ENCODE measurements at places on chromosomes 13 and 19.

DNA sequence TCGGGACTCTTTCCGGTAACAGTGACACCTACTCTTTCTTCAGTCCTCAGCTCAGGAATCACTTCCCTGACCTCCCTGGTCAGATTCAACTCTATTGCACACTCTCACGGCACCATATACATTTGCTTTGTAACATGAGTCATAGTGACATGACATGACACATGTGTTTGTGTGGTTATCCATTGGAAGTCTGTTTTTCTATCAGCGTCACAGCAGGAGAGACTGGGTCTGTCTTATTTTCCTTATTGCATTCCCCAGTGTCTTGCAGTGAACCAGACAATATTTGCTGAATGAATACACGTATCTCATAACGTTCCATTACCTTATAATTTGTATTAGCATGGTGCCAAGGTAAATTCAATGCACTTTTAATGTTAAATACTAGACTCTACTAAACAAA lies 102.0 kb downstream of the DCLK1 start:
- no peak for DNase-seq

DNA sequence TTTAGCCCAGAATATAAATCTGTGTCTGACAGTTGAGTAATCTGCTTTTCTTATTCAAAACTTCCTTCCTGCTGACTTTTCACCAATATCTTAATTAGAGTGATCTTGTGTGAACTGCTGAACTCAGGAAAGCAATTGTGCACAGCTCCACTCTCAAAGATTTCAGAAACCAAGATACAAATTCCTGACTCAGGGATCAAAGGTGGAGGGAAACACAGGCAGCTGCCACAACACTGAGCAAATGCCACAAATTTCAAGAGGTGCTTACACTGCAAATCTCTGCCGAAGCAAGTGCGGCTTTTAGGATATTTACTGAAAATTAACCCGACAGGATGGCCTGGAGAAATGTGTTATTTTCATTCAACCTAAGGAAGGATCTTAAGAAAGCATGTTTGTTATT lies 111.4 kb downstream of the STOML3 start:
- DNase-seq: no peak

DNA sequence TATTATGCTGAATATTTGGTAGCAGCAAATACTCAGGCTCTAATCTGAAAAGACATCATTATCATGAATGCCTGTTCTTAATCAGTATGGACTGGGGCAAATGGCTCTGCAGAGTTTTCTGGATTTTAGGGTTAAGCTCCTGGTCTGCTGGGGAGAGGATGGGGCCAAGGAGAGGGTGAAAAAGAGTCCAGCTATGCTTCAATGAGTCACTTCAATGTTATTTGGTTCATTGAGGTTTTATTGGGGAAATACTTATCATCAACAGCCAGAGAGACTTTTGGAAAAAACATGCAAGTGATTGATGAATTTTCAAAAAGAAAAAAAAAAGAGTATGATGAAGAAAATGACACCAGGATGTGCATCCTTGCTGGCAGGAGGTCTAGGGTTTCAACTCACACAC lies 278.3 kb downstream of the UQCRFS1 start:
- no peak for DNase-seq

- no peak for DNase-seq
Observed at GRCh38 chr13:31267126-31267784, 67.5 kb downstream of the B3GLCT start.

GRCh38 chr19:21749090-21749489 lies 18.3 kb downstream of the ZNF100 start:
- DNase-seq: no peak

DNA sequence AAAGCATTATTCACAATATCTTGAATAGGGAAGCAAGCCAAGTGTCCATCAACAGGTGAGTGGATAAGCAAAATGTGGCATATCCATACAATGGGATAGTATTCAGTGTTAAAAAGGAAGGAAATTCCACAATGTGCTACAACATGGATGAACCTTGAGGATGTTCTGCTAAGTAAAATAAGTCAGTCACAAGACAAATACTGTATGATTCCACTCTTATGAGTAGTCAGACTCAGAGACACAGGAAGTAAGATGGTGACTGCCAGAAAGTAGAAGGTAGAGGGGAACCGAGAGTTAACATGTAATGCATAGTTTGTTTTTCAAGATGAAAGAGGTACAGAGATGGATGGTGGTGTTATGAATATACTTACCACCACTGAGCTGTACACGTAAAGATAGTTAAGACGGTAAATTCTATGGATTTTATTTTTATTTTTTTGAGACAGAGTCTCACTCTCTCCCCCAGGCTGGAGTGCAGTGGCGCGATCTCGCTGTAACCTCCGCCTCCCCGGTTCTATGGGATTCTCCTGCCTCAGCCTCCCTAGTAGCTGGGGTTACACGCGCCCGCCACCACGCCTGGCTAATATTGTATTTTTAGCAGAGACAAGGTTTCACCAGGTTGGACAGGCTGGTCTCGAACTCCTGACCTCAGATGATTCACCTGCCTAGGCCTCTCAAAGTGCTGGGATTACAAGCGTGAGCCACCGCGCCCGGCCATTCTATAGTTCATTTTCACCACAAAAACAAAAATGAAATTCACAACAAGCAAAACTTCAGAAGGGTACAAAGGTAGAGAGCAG lies 1.0 kb upstream of the CHAMP1 start:
- DNase-seq: no peak

- DNase-seq: no peak
Observed at GRCh38 chr13:23460921-23461320, 27.4 kb upstream of the SACS start.

GRCh38 chr13:98511435-98511834 lies 65.5 kb downstream of the STK24 start:
- no peak for DNase-seq

- DNase-seq: no peak
Observed at GRCh38 chr13:105957769-105958438, 577.6 kb downstream of the EFNB2 start.

DNA sequence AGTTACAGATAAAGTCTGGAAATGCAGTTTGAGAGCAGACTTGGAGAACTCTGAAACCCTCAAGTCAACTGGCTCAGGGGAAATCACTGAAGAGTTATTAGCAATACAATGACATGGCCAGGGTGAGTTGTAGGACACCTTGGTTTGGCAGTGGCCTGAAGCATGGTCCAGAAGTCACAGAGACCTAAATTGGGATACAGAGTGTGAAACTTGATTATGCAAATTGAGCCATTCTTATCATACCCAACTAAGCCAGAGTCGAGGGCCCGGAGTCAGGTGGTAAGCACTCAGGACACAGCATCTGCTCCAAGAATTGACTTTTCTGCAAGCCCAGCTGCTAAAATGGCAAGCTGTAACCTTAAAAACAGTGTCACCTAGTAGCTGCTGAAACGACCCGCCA lies 224.5 kb downstream of the DCLK1 start:
- peak; percentile 50 for DNase-seq

DNA sequence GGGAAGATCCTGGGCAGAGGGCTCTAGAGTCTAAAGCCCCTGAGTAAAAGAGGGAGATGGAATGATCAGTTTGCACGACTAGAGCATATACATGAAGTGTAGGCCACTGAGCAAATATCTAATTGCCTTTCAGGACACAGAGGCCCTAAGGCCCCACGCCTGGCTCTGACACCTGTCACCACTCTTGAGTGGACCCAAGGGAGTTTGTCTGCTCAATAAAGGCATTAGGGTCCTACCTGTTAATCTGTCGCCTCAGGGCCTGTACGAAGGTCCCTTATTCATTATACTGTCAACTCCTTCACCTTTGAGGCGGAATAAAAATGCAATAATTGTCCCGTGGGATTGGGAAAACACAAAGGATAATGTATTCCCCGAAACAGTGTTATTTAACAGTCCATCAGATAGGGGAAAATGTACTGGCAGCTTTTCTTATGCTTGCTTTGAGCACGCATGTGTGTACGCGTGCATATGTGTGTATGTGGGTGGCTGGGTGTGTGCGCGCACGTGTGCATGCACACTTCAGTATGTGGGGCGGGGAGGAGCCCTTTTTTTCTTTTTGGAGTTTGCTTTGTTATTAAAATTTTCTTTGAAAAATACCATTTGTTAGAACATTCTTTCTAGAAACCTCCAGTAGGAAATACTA lies 161.8 kb upstream of the SERP2 start:
- peak; percentile 93 for DNase-seq

DNA sequence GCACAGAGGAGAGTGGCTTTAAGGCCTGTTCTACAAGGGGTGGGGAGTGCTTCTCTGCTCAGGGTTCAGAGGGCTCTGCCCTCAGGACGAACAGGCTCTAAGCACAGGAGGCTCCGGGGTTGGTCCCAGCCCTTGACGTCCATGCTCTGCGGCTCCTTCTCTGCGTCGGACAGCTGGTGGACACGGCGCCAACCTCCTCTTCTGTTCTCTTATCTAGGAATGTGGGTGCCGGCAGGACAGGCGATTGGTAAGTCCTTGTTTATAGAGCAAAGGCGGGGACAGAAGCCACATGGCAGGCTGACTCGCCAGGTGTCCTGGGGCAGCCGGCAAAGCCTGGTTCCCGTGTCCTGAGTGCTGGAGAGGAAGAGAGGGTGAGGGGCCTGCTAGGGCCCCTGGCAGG lies 8.4 kb upstream of the RPS15 start:
- no peak for DNase-seq

GRCh38 chr13:111323549-111323948 lies 3.1 kb downstream of the TEX29 start:
- no peak for DNase-seq

GRCh38 chr19:22326219-22326618 lies 40.0 kb downstream of the ZNF729 start:
- DNase-seq: no peak

GRCh38 chr13:76286178-76286577 lies 600.0 kb downstream of the KCTD12 start:
- no peak for DNase-seq

GRCh38 chr13:36559375-36559774 lies 114.4 kb upstream of the SERTM1 start:
- DNase-seq: no peak

DNA sequence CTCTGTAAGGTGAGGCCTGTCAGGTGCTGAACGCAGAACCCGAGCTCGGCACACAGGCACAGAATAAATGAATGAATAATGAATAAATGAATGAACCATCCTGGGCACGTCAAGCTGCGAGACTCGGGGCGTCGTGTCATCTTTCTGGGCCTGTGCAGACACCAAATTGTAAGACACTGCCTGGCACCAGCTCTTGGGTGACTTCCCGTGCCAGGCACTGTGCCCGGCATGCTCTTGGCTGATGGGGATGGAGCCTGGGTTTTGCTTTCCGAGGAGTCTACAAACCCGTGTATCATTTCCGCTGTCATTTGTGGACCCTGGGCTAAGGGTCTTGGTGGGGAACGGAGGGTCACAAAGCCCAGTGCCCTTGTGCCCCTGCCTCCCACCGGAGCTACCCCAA lies 43.9 kb downstream of the CELF5 start:
- DNase-seq: no peak

GRCh38 chr13:99280166-99280565 lies 22.0 kb upstream of the GPR18 start:
- DNase-seq: no peak

GRCh38 chr13:97695684-97696083 lies 257.8 kb upstream of the IPO5 start:
- DNase-seq: peak; percentile 96

DNA sequence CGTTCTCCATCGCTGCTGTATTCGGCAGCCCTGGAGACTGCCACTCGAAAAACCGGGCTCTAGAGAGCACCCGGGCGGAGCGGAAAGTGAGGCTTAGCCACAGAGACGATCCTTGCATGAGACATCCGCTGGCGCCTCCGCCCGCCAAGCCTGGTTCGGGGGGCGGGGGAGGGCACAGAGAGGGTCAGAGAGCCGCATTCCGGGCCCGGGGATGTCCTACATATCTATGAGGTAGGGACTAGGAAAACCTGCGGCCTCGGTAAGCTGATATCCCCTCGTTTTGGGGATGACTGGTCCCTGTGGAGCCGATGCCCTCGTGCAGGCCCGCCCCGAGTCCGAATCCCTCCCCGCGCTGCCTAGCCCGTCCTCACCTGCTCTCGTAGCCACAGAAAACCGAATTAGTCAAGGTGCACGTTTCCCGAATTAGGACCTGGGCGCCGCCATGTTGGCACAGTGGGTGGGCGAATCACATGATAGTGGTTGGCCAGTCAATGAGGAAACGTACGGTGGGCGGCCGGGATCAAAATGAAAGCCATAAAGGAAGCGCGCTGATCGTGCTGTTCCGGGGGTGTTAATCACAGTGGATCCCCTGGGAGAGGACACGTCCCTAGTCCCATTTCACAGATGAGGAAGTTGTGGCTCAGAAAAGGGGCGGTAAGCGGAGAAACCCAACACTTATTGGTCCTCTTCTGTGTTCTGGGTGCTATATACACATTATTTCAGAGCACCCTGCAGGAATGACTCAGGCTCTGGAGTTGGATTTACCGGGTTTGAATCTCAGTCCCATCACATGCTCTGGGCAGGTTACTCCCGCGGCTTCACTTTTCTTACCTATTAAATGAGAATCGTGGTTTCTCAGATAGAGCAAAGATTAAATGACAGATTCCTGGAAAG lies at the start of gene TRMT1:
TRMT1 (minus strand) TSS at position 459 of the 894 bp plus-strand sequence; CDS start at position 118, 341 bp downstream.
- DNase-seq: peak; percentile 95

DNA sequence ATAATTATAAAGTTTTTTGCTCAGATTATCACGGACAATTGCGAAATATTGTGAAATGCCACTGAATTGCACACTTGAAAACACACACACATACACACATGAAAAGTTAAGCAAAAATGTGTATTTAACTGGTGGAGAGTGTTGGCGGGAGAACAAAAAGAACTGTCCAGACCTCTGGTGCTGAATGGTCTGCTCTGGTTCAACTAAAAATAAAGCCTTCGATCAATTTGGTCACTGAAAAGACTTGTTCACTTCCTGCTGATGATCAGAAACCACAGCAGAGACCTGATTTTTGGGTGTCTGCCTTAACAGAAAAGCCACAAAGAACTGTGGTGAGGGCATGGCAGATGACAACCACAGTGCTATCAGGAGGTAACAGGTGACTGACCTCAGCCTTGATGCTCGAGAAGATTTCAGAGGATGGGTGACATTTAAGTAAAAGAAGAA lies 4.0 kb upstream of the IGFL1 start:
- no peak for DNase-seq

GRCh38 chr19:49844138-49845095 lies 6.5 kb upstream of the PTOV1 start:
- DNase-seq: no peak

All from NCI-H524 (cell line).